ENCODE measurements at places on chromosomes 4 and X.

- DNase-seq, result no peak
These were observed 116.2 kb upstream of the TLL1 start for GRCh38 chr4:165756836-165757235.

GRCh38 chr4:68342134-68342533, 7.8 kb downstream of the YTHDC1 start:
- peak; percentile 11 for DNase-seq

DNA sequence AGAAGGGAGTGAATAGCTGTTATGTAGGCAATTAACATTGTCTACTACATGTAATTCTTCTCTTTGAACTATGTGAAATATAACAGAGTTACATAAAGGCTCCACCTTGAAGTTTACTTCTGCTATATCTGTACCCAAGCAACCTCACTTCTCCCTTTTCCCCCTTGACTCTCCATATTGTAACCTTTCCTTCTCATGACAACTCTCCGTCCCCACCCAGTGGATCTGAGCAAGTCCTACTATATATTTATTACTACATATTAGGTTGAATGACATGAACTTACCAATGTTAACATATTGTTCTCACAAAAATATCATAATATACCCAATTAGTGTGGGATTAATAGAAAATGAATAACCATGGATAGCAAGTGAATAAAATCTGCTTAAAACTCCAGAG, 93.2 kb upstream of the ATP8A1 start:
- DNase-seq, result peak; percentile 4

- no peak for DNase-seq
These were observed 15.8 kb downstream of the DHRSX start for GRCh38 chrX:2484721-2485648.

DNA sequence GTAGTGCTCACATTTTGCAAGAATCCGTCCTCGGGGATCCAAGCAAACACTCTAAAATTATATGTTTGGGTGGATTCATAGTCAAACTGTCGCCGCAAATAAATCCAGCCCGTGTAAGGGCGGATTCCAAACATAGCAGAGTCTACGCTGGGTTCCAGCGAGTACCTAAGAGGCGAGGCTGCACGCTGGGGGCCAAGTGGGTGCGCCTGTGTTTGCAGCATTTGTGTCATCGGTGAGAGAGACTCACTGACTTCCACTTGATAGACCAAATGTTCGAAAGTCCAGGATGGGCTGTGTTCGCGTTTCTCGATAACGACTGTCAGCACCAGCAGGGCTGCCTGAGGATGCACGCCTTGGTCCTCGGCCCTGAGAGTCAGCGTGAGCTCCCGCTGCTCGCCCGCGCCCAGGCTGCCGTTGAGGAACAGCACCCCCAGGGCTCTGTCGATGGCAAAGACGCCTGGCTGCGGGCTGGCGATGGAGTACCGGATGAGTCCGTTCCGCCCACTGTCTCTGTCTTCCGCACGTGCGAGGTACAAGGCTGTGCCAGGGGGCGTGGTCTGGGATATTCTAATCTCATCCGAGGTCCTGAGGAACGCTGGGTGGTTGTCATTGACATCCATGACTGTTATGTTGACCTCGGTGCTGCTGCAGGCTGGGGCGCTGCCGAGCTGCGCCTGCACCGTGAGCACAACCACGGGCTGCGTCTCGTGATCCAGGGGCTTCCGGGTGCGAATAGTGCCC, 158.7 kb downstream of the DCHS2 start:
- no peak for DNase-seq

DNA sequence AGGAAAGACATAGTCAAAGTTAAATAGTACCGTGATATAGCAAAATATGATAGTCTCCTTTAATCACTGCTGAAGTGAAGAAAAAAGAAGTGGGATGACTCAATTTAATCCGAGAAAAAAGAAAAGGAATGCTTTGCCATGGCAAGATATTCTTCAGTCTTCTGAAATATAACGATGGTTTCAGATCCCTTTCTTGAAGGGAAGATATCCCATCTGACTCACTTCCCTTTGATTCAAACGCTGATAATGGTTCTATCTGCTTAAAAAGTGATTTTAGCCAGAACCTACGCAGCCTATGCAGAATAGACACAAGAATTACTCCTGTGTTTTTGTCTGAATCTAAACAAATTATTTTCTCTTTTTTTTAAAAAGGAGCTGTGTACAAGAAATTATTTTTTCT, 68.1 kb upstream of the FTHL17 start:
- no peak for DNase-seq

DNA sequence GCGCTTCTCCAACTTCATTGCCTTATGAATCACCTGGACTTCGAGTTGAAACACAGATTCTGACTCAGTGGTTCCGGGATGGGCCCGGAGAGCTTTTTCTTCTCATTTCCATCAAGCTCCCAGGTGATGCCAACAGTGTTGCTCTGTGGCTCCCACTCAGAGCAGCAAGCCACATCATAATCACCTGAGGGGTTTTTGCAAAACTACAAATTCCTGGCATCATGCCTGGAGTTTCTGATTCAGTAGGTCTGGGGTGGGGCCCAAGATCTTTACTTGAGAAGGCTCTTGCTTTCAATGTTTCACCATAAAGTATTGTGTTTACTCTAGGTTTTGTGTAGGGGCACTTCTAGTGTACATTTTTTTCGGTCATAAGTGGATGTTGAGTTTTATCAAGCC, 7.0 kb downstream of the MTM1 start:
- no peak for DNase-seq

GRCh38 chr4:152512483-152512882, 23.4 kb downstream of the FBXW7 start:
- no peak for DNase-seq

GRCh38 chrX:130861462-130861861, 41.5 kb downstream of the ENOX2 start:
- no peak for DNase-seq

DNA sequence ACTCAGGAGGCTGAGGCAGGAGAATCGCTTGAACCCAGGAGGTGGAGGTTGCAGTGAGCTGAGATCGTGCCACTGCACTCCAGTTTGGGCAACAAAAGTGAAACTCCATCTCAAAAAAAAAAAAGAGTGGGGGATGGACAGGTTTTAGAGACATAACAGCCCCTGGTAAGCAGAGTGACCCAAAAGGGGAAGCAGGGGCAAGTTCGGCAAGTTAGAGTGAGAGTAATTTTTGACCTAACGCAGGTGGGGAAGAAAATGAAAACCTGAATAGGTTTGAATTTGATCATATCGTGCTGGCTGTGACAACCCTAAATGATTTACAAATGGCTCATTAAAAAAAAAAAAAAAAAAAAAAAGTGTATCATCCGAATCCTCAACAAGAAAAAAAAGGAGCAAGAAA, 25.7 kb upstream of the TMEM131L start:
- DNase-seq, result no peak

- DNase-seq, result no peak
These were observed 391.6 kb downstream of the PCDH7 start for GRCh38 chr4:31111790-31112189.

GRCh38 chrX:84322083-84322827, 134.3 kb upstream of the RPS6KA6 start:
- no peak for DNase-seq

DNA sequence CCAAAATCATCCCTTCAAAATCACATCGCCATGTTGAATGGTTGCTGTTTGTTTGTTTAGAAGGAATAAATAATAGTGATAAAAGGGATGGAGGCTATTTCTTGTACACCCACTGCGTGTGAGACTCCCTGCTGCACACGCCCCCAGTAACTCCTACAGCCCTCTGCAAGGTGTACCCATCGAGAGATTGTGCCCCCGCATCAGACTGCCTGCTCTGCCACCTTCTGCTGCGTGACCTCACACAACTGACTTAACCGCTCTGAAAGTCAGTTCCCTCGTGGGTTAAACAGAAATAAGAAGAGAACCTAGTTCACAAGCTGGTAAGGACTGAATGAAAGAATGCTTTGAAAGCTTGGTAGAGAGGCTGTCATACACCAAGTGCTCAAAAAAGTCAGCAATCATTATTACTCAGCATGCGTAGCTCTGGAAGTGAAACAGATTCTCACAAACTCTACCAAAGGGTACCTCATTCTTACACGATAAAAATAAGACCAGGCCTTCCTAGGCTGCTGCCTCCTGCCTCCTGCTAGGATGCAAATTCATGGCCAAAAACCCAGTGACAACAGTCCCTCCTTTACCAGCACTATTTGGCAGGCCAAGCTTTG, 147.1 kb downstream of the CPEB2 start:
- no peak for DNase-seq

DNA sequence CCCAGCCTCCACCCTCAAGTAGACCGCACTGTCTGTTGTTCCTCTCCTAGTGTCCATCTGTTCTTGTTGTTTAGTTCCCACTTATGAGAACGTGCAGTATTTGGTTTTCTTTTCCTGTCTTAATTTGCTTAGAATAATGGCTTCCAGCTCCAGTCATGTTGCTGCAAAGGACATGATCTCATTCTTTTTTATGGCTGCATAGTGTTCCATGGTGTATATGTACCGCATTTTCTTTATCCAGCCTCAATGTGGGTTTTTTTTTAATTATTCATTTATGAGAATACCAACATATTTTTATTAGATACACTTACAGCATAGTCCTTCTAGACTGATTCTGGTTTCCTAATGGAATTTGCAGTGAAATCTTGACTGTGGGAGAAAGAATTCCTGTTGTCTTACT, 1.3 kb downstream of the VMA21 start:
- DNase-seq, result no peak

DNA sequence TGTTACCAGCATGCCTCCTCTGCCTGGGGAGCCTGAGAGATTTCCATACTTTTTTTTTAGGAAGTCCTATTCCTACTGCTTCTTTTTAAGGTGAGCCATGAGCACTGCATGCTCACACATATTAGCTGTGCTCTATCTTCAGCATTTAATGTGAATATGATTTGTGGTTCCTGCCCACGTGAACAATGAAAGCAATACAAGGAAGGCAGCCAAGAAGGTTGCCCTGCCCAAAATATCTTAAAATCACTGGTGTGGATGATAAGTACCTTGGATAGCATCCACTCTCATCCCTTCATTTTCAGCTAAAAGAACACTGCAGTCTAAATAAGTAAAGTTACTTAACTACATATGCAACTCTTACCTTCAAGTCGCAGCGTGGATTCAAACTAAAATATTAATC, 607.5 kb downstream of the PACRGL start:
- DNase-seq, result no peak

DNA sequence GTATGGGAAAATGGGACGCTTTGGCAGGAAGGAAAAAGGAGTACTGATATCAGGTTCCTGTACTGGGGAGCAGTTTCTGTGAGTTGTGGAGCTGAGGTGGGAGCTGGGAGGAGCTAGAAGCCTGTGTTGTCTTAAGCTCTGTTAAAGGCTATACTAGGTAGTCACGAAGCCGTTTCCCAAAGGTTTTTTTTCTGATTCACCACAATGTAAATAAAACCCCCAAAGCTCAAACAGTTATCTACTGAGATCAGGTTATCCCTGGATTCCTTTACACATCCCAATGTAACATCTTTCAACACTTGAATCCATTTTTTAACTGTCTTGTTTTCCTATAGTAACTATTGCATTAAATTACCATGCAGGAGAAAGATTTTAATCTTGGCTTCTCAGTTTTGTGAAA, 297.4 kb upstream of the SFRP2 start:
- DNase-seq, result no peak

GRCh38 chrX:44884944-44885343, 12.0 kb downstream of the KDM6A start:
- no peak for DNase-seq

DNA sequence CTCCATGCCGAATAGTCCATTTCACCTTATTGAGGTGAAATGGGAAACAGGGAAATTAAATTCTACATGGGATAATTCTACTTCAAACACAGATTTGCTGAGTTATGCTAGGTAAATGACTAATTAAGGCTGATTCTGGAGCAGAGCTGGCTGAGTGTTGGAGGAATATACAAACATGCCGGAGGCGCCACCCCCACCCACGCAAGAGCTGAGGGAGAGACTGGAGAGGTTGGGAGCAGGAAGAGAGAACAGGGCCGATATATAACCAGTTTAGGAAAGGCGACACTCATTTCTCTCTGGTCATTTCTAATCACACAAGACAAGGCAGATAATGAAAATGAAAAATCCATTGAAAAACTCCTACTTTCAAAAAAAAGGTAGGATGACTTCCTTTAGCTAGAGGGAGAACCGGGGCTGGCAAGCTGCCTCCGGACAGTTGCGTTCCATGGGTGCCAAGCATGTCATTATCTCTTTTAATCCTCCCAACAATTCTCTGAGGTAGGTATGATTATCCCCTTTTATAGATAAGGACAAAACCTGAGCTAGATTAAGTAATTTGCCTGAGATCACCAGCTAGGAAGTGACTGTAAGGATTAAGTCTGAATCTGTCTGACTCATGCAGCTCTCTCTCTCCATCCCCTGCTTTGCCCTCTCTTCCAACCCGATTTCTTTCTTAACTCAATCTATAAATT, 27.6 kb upstream of the CFAP299 start:
- DNase-seq, result peak; percentile 79

DNA sequence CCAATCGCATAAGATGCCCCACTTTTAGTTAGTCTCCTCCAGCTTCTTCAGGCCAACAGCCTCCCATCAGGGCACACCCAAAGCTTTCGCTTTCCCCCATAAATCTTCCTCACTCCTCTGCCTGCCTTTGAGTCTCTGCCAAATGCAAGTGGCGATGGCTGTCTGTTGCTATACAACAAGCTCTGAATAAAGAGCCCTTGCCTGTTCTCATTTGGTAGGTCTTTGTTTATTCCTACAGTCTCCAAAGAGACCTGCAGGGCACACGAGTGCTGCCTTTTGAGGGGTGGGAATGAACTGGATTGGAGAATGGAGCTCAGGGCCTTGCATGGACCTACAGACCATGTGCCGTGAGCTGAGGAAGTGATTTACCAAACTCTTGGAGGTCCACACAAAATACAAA, 52.2 kb upstream of the SOD3 start:
- no peak for DNase-seq

GRCh38 chr4:67456577-67457196, 88.6 kb downstream of the CENPC start:
- no peak for DNase-seq

DNA sequence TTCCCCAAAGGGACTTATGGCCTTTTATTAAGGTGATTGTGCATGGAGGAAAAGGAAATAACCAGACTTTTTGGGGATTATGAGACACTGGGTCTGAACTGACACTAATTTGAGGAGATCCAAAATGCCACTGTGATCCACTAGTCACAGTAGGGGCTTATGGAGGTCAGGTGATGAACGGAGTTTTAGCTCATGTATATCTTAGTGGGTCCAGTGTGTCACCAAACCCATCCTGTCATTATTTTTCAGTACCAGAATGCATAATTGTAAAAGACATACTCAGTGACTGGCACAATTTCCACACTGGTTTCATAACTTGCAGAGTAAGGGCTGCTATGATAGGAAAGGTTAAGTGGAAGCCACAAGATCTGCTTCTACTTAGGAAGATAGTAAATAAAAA, 131.3 kb downstream of the RTL3 start:
- no peak for DNase-seq

- DNase-seq, result no peak
These were observed 11.5 kb upstream of the RASSF6 start for GRCh38 chr4:73631565-73632226.

GRCh38 chr4:1290165-1290977, 680 bp downstream of the MAEA start:
- peak; percentile 35 for DNase-seq

All from NCI-H2081 (cell line).